ENCODE measurements at places on chromosomes 2 and 18. TPM values are rescaled to one million over a fixed set of nuclear protein-coding genes. Genes with fewer than 3 reads are reported as not detected.

GRCh38 chr18:41967680-41968079 is 12.6 kb downstream of the PIK3C3 start:
- DNase-seq, result no peak

GRCh38 chr2:233116946-233117345 is 56.8 kb downstream of the INPP5D start:
- no peak for DNase-seq

- no peak for DNase-seq
Measured at GRCh38 chr2:223947711-223948205, 2.6 kb upstream of the WDFY1 start.

DNA sequence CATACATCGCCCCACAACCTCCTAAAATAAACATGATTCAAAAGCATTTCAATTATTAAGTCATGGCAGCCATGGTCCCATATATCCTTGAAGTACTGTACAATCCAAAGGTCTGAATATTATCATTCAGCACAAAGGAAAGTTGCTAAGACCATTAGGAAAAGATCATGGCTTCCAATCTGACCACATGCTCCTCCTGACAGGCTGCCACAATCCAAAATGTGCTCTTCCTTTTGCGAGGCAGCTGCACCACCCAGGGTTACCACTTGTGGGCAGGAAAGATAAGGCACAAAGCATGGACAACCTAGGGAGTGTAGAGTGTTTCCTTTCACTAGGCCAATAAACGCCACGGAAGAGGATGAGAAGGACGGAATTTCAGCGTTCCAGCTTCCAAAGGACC is 5.4 kb downstream of the BOLA3 start:
- no peak for DNase-seq

Gene DCDC2C
- total RNA-seq, result not detected

Gene DUSP28
- total RNA-seq, result 2.2 TPM
